ENCODE measurements at places on chromosomes 13 and 19.

DNA sequence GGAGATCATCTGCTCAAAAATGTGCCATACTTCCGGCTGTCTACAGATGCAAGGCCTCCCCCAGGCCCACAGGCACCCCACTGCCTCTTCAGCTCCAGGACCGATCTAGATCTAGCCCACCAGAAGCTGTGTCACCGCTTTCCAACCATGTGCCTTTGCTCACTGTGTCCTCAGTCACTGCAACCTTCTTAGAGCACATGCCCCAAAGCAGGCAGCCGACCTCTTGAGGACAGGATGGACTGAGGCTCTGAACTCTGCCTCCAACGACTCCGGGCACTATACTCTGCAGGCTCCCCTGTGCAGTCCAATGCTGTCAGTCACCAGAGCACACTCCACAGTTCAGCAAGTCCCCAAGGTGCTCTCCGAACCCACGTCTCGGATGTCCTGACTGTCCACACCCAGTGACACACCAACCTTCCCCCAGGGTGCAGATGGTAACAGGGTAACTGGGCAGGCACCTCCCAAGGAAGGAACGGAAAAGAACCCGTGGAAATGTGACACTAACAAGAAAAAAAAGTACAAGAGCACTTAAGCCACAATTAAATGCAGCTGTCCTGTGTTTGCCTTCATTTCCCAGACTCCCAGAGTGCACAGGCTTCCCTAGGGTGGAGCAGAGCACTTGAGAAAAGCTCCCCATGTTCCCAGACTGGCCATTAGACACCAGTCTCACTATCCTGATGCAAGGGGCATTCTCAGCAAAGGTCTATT is 4.8 kb downstream of the STK24 start:
- no peak for DNase-seq

DNA sequence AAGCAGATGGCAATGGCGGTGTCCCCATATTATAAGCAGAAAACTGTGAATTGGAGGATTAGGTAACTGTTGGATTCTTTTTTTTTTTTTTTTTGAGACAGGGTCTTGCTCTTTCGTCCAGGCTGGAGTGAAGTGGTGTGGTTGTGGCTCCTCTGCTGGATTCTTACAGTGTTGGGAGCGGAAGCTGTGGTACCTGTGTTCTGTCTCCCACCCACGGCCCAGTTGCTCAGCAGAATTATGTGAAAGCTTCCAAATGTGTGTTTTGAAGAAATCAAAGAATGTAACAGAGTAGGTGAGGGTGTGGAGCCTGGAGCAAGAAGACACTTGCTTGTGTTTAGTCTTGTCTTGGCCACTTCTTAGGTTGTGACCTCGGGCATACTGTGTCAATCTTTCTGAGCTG is 295.6 kb downstream of the SHISA2 start:
- no peak for DNase-seq

GRCh38 chr13:19581675-19582074 is 20.3 kb upstream of the TPTE2 start:
- no peak for DNase-seq

- DNase-seq = no peak
Observed at GRCh38 chr13:76148926-76149325, 512.8 kb downstream of the LMO7 start.

- no peak for DNase-seq
Observed at GRCh38 chr13:91417660-91418325, 19.4 kb downstream of the GPC5 start.

- DNase-seq = no peak
Observed at GRCh38 chr13:109906976-109907375, 120.6 kb upstream of the IRS2 start.

GRCh38 chr13:74153316-74153715 is 19.1 kb upstream of the KLF12 start:
- no peak for DNase-seq

DNA sequence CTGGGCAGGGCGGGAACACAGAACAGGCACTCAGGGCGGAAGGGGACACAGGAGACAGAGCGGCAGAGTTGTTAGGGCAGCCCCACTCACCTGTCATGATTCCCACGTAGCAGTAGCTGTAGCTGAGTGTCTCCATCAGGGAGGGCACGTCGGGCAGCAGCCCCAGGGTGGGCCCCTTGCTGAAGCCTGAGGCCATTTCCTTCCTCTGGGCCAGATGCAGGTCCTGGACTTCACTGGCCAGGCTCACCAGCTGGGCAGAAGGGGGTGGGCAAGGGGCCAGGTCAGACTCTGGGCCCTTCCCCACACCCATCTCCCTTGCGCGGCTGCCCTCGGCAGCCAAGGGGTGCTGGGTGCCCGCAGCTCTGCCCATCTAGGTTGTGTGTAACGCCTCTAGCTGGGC is 5.9 kb downstream of the MBOAT7 start:
- peak; percentile 13 for DNase-seq

GRCh38 chr19:34508540-34508939 is 27.0 kb downstream of the WTIP start:
- DNase-seq = peak; percentile 35

DNA sequence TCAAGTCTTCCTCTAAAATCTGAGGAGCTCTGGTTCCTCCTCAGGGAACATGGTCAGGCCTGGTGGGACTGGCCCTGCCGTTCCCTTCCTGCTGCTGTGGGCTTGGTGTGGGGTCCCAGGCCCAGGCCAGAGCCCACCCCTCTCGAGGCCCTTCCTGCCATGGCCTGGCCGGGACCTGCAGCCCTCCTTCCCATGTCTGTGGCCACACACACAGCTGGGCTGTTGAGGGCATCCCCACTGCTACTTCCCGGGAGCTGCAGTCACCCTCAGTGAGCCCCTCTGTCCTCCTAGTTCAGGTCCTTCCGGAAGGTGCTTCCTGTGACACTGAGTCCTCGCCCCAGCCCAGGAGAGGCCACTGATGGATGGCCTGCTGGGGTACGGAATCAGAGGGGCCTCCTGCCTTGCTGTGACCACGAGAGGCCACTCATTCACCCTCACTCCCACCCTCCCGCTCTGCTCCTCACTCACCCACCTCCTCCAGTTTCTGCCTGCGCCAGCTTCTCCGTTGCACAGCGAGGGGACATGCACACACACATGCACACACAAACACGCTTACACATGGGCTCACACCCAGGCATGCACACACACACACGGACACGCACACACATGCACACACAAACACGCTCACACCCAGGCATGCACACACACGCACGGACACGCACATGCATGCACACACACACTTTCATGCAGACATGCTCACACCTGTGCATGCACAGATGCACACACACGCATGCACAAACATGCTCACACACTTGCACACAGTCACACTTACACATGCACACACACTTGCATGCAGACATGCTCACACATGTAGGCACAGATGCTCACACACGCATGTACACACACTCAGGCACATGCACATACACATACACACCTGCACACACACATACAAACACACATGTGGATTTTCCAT is 7.3 kb upstream of the MCF2L start:
- DNase-seq = no peak

GRCh38 chr19:51621178-51621577 is 9.0 kb downstream of the SIGLEC5 start:
- DNase-seq = no peak

DNA sequence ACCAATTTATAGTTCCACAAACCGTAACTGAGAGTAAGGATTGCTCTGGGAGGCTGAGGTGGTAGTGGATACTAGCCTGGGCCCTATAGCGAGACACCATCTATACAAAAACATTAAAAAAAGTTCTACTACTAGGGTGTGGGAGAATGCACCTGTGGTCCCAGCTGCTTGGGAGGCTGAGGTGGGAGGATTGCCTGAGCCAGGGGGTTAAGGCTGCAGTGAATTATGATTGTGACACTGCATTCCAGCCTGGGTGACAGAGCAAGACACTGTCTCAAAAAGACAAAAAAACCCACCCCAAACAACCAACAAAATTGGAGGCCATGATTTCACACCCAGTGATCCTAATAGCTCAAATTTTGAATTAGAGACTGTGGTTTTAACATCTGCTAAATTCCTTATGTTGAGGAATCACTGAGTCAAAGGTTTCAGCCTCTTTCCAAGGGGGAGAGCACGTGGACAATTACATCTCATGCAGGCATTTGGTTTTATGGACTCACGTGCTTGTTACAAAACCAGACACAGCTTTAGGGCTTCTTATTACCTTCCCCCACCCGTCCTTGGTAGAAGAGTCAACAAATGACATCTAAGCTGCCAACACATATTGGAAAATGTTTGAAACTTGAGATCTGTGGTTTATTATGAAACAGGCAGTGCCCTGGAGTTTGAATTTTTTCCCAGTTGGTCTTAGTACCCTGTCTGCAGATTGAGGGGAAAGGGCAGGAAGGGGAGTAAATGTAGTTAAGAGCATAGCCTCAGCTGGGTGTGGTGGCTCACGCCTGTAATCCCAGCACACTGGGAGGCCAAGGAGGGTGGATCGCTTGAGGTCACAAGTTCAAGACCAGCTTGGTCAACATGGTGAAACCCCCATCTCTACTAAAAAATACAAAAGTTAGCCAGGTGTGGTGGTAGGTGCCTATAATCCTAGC is 18.5 kb downstream of the CYP2A6 start:
- no peak for DNase-seq

DNA sequence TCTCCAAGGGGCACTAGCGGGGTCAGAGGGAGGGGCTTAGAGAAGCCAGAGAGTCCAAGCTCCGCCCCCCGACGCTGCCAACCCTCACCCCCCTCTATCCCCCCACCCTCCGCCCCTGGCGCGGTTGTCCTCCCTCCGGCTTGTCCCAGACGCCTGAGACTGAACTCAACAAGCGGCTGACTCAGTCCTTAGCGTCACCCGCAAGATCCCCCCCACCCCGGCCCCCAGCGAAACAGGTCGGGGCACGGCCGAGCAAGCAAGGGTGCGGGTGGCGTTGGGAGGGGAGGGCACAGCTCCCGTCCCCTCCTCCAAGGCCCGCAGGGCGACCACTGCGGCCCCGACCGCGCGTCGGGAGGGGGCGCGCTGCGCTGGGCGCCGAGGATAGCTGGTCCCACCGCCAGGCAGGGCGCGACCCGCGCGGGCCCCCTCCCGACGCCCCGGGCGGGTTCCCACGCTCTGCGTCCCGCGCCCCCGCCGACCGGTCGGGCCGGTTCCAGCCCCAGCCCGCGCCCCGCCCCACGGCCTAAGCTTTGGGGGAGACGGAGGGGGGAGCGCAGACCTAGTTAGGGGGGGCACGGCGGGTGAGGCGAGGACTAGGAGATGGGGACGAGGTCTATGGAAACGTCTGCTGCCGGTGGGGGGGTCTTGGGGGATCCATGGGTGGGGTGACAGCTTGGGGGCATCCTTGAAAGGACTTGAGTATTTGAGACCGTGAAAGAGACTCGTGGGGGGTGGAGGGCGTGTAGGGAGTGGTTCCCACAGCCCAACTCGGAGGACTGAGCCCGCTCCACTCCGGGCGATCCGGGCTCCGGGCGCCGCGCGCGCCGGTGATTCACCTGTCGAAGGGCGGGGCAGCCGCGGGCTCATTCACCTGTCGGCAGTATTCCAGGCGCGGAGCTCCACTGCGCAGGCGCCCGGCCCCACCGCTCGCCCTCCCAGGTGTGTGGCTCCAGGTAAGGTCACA is 5.1 kb downstream of the NOTCH3 start:
- DNase-seq = peak; percentile 97

DNA sequence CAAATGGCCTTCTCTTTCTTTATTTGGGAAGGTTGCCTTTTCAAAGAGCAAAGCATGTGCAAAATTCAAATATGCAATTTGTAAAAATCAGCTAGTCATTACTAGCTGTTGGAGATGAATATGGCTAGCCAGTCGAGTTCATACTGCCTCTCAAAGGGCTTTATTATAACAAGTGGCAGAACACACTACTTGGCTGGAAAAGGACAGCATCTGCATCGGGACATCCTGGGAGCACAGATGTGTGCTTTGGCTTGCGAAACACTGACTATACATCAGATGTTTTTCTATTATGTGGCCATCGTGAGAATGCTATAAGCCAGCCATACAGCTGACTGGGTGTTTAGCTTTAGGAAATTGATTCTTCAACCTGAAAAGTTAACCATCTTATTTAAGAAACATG is 424.2 kb downstream of the KCTD12 start:
- DNase-seq = no peak

GRCh38 chr19:7979011-7979410 is 26.4 kb downstream of the ELAVL1 start:
- no peak for DNase-seq

GRCh38 chr19:42155796-42156195 is 23.6 kb upstream of the POU2F2 start:
- peak; percentile 73 for DNase-seq

- peak; percentile 17 for DNase-seq
Observed at GRCh38 chr13:88526186-88526852, 855.1 kb downstream of the SLITRK5 start.

DNA sequence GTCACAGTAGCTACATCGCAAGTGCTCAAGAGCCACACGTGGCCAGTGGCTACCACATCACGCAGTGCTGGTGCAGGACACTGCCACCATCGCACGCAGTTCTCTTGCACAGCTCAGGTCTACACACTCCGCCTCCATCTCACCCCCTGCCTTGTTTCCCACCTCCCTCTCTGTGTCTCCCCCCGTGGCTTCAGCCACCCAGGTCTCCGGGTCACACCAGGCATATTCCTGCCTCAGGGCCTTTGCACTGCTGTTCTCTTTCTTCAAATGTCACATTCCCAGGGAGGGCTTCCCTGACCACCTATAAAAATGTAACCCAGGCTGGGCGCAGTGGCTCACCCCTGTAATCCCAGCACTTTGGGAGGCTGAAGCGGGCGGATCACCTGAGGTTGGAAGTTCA is 10.6 kb downstream of the CCDC8 start:
- DNase-seq = no peak

- peak; percentile 43 for DNase-seq
Observed at GRCh38 chr13:112812306-112813055, 122.6 kb downstream of the ATP11A start.

GRCh38 chr19:50535672-50536187 is 22.0 kb upstream of the ASPDH start:
- no peak for DNase-seq

GRCh38 chr19:10305139-10305806 is 4.3 kb downstream of the ZGLP1 start:
- DNase-seq = no peak

GRCh38 chr19:2888731-2889224 is 11.9 kb upstream of the ZNF57 start:
- DNase-seq = peak; percentile 44

DNA sequence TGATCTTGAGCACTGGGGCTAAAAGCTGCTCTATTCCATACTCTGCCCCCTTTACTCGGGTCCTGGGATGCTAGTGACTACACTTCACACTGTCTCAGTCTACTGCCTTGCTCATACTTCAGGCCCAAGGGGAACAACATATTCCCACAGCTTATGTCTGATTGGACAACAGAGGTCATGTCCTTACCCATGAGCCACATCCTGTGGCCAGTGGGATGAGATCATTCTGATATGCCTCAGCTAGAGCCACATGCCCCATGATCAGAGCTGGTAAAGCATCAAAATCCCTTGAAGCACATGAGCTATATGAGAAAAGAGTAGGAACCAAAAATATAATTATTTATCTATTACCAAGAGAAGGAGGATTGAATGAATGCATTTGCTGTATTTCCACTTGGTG is 290.1 kb upstream of the TSHZ3 start:
- no peak for DNase-seq
